ENCODE measurements at places on chromosomes 5 and 9. TPM values are rescaled to one million over a fixed set of nuclear protein-coding genes. Genes with fewer than 3 reads are reported as not detected.

GRCh38 chr5:68565427-68565826 lies 349.9 kb downstream of the PIK3R1 start:
- H3K27ac ChIP-seq: no peak overlapping the region
- H3K4me3 ChIP-seq: no peak overlapping the region
- no peaks in the 10 kb centered on the region for H3K36me3 ChIP-seq

GRCh38 chr9:117795271-117795670 lies 91.1 kb downstream of the TLR4 start:
- no peak for DNase-seq
- H3K27ac ChIP-seq: no peak overlapping the region
- no peaks in the 10 kb centered on the region for H3K4me1 ChIP-seq

DNA sequence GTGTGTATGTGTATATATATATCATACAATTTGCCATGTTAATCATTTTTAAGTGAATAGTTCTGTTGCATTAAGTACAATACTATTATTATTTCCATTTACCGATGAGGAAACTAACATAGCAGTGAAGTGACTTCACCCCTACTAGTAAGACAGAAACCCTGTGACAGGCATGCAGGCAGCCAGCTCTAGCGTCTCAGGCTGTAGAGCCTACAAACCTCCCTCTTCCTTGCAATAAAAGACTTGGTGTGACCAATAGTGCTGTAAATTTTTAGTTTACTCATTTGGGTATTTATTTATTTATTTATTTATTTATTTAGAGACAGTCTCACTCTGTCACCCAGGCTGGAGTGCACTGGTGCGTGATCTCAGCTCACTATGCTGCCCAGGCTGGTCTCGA lies 24.7 kb downstream of the FNBP1 start:
- DNase-seq: no peak
- H3K36me3 ChIP-seq: peaks cover 8% of the 10 kb centered on the region
- H3K4me1 ChIP-seq: no peaks in the 10 kb centered on the region
- no peak overlapping the region for H3K27ac ChIP-seq

The LCN12 gene
- total RNA-seq: 3.8 TPM

The LVRN gene
- total RNA-seq: 0.38 TPM

The CLINT1 gene
- 89.3 TPM for total RNA-seq
